ENCODE measurements at places on chromosomes 12 and 14. TPM values are rescaled to one million over a fixed set of nuclear protein-coding genes. Genes with fewer than 3 reads are reported as not detected.

The TAS2R50 gene
- total RNA-seq, result 3.3 TPM

GRCh38 chr12:93468008-93468371 lies 676 bp downstream of the MRPL42 start:
- DNase-seq, result no peak
- H3K4me1 ChIP-seq, result no peaks in the 10 kb centered on the region
- H3K4me3 ChIP-seq, result peak overlapping the region; percentile 63
- H3K27ac ChIP-seq, result no peak overlapping the region
- H3K27me3 ChIP-seq, result no peaks in the 10 kb centered on the region

DNA sequence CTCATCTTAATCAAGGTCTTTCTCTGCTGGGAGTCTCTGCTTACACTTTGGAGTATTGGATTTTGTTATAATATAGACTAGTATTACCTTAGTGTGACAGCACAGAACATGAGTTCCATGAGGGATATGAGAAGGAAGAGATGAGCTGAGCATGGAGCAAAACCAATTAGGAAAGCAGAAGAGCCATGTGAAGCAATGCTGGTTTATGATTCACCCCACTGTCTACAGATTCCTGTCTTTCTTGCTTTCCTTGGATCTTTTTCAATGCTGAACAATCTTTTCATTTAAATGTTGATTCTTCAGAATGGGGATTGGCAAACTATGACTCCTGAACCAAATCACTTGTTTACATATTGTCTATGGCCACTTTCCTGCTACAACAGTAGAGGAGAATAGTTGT lies 70.4 kb upstream of the KITLG start:
- no peak overlapping the region for H3K4me3 ChIP-seq
- no peak for DNase-seq
- no peak overlapping the region for H3K27ac ChIP-seq
- H3K27me3 ChIP-seq, result no peaks in the 10 kb centered on the region
- no peaks in the 10 kb centered on the region for H3K4me1 ChIP-seq

DNA sequence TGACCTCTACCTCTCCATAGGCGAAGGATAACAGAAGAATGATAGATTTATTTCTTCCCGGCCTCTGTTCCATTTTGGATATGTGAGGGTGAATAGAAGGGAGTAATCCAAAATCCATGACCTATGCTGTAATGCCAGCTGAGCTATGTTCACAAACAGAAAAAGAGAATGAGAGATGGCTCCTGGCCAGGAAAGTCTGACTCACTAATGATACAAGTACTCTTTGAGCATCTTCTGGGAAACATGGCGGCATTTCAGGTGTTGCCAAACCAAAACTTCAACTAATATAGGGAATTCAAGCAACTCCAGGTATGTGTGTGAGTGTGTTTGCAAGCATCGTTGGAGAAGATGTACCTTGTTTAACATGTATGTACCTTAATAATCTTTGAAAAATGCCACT lies 55.1 kb downstream of the MED13L start:
- H3K36me3 ChIP-seq, result no peaks in the 10 kb centered on the region
- no peaks in the 10 kb centered on the region for H3K4me1 ChIP-seq
- no peaks in the 10 kb centered on the region for H3K27me3 ChIP-seq
- DNase-seq, result no peak
- no peak overlapping the region for H3K27ac ChIP-seq

GRCh38 chr14:76352639-76353281 lies 23.2 kb upstream of the ESRRB start:
- no peaks in the 10 kb centered on the region for H3K4me1 ChIP-seq
- no peak overlapping the region for H3K4me3 ChIP-seq
- no peaks in the 10 kb centered on the region for H3K27me3 ChIP-seq
- DNase-seq, result peak; percentile 88

DNA sequence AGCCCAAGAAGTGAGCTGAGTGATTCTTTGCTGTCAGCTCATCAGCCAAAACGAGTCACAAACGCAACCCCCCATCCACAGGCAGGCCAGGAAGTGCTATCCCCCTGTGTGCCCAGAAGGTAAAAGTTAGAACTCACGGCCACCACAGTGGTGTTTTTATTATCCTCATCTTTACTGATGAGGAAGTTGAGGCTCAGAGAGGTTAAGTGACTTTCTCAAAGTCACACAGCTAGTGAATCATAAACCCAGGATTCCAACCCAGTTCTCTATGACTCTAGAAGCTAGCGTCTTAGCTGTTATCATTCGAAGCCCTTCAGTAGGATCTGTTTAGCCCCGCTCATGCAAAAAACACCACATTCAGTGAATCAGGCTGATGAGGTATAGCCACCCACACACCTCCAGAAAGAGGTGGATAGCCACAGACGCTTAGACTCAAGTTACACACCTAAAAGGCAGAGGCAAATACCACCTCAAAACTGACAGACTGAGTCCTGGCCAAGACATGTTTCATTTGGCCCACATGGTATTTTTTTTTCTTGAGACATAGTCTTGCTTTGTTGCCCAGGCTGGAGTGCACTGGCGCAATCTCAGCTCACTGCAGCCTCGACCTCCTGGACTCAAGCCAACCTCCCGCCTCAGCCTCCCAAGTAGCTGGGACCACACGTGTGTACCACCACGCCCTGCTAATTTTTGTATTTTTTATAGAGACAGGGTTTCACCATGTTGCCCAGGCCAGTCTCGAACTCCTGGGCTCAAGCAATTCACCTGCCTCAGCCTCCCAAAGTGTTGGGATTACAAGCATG lies 100.7 kb downstream of the SCARB1 start:
- H3K4me1 ChIP-seq, result no peaks in the 10 kb centered on the region
- no peaks in the 10 kb centered on the region for H3K27me3 ChIP-seq
- no peaks in the 10 kb centered on the region for H3K36me3 ChIP-seq
- DNase-seq, result peak; percentile 87
- H3K27ac ChIP-seq, result no peak overlapping the region

DNA sequence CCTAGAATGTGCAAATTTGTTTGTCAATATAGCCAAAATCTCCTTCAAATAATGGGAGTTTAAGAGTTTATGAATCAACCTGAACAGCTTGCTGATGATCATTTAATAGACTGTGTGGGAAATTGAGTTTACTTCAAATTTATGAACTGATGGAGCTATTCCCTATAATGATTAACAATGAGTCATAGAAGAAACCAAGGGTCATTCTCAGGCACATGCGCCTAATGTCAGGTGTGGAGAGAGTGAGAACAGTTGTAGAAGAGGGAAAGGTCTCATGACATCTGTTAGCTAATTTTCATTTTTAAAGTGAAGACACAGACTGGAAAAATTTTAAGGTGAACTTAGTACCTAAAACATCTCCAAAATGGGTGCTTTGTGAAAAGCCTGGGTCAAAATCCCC lies 191.8 kb downstream of the BMP4 start:
- H3K4me3 ChIP-seq, result no peak overlapping the region
- no peaks in the 10 kb centered on the region for H3K36me3 ChIP-seq
- H3K27ac ChIP-seq, result no peak overlapping the region
- no peak for DNase-seq
- H3K27me3 ChIP-seq, result no peaks in the 10 kb centered on the region
- H3K4me1 ChIP-seq, result no peaks in the 10 kb centered on the region

GRCh38 chr12:51082561-51083125 lies 753 bp downstream of the CSRNP2 start:
- peak overlapping the region; percentile 88 for H3K4me3 ChIP-seq
- H3K27me3 ChIP-seq, result no peaks in the 10 kb centered on the region
- DNase-seq, result no peak
- peak overlapping the region; percentile 79 for H3K27ac ChIP-seq

- no peaks in the 10 kb centered on the region for H3K36me3 ChIP-seq
- no peak overlapping the region for H3K4me3 ChIP-seq
- DNase-seq, result no peak
- peaks cover 8% of the 10 kb centered on the region for H3K4me1 ChIP-seq
- no peak overlapping the region for H3K27ac ChIP-seq
Measured at GRCh38 chr12:5407034-5407856, 24.7 kb upstream of the NTF3 start.

Measured in aorta (tissue), 5 donors.